ENCODE measurements at places on chromosomes 1 and 21.

DNA sequence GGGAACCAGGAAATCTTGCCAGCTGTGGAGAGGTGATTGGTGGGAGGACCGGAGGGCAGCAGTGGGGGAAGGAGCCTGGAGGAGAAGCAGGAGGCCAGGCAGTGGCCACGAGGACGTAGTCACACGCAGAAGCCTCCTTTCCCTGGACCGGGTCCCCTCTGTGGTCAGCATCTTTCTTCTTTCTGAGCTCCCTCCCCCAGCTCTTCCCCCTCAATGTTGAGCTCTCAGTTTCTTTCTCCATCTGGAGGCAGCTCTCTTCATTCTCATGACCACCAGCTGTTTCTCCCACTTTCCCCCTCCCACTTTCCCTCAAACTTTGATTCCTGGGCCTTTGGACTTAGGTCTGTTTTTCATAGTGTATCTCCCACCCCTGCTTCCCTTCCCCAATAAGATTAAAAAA is 18.3 kb downstream of the KIRREL1 start:
- DNase-seq, result no peak

- no peak for DNase-seq
Measured at GRCh38 chr21:38221594-38221993, 35.2 kb upstream of the KCNJ15 start.

DNA sequence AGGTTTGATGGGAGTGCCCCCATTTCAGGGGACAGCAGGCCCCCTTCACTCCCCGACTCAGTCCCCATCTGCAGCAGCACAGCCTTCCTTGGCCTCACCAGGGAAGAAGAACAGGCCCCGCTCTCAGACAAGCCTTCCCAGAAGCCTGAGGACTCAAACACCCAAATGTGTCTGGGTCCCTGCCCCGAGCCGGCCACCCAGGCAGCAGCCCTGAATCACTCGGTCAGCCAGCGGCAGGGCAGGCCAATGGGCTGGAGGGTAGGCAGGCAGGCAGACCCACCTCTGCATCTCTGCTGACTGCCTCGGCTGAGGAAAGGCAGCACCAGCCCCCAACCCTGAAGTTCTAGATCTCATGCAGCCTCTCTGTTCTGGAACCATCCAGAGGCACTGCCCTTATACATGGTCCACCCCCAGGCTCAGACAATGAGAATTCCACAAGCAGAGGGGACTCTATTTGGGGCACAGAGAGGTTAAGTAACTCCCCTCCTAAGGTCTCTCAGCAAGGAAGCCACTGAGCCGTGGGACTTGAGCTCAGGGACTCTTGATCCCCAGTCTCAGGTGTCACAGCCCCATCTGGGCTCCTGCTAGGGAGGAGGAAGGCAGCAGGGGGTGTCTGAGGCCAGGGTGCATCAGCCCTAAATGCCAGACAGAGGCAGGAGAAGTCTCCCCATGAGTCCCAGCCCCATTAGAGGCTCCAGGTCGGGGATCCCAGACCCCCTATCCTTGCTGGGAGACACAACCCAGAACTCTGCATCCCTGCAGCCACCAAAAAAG is 33.2 kb upstream of the RUNX3 start:
- DNase-seq, result peak; percentile 39

DNA sequence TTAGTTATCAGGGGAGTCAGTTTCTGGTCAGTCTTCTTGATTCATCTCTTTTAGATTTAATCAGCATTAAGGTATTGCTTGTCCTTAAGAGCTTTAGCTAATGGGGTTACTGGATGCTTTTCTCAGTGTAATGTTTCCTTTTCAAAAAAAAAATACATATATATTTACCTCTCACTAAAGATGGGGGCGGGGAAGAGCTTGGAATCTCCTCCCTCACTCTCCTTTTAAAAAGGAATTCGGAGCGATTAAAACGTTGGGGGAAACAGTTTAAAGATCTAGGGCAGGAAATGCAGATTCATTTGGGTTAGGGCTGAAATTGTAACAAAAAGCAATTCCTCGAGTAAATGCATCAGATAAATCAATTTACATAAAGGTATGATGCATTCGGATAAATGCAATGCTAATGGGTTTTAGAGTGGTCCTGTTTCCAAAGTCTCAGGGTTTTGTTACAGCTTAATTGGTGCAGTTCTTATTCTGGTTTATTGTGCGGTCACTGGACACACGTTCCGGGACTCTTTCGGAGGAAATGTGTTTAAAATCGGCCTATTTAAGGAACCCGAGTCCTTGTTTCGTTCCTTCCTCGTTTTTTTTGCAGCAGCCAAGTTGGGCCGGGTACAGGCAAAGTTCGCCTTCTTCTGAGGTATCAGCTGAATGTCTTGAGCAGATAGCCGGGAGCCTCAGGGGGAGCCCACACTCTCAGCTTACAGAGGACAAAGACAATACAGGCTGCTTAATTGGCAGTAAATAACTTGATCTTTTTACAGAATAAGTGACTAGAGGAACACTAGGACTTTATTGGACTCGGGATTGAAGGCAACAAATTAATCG is 1.6 kb downstream of the LMO4 start:
- no peak for DNase-seq

GRCh38 chr1:24572301-24572700 is 16.4 kb downstream of the NCMAP start:
- no peak for DNase-seq

DNA sequence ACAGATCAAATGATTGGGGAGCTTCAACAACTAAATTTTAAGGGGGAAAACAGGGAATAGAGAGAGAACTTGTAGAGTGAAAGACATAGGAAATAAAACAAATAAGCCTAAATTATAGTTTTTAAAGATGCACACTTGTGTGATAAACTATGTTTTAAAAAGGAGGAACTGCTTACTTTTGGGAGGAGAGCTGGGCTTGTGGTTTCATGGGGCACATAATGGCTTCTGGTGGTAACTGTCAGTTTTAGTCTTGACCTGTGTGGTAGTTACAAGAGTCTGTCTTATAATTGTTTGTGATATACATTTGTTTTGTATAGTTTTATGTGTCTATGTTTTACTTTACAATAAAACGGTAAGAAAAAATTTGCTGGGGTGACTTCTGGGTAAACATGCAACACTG is 165.3 kb downstream of the COL24A1 start:
- no peak for DNase-seq

- DNase-seq, result no peak
Measured at GRCh38 chr1:116537898-116538297, 32.9 kb downstream of the CD58 start.

DNA sequence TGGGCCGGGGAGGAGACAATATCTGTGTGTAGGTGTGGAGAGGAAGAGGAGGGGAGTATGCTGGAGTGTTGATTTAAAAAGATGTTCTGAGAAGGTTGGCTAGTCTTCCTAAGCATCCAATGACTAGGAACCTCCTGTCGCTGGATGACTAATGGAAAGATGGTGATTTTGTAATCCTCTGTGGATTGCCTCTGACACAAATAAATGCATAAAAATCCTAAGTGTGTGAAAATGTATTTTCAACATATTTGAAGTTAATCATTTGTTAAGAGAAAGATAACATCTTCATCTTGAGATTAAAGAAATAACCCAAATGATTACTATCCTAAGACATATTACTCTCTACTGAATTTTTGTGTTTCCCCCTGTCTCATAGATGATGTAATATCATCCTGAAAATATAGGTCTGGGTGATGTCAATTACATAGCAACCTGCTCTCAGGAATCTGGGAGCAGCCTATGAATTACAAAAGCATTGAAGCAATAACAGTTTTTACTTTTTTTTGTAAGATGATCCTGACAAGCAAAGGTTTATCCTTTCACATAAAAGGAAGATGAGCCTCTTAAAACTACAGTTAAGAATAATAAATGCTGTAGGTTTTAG is 220.5 kb upstream of the MAP1LC3C start:
- DNase-seq, result no peak

DNA sequence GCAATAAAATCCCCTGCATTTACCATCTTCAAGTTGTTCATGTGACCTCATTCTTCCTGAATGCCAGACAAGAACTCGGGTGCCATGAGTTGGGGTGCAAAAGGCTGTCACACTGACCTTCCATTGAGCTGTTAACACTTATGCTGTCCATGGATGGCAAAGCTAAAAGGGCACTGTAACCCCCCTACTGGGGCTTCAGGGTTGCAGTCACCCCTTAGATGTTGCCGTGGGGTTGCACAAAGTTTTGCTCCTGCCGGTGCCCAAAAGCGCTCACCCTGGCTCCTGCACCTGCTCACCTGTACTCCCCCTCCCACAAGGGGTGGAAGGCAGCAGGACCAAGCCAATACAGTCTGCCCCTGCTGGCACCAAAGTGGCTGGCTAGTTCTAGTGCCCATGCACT is 208.2 kb downstream of the RHOU start:
- no peak for DNase-seq

DNA sequence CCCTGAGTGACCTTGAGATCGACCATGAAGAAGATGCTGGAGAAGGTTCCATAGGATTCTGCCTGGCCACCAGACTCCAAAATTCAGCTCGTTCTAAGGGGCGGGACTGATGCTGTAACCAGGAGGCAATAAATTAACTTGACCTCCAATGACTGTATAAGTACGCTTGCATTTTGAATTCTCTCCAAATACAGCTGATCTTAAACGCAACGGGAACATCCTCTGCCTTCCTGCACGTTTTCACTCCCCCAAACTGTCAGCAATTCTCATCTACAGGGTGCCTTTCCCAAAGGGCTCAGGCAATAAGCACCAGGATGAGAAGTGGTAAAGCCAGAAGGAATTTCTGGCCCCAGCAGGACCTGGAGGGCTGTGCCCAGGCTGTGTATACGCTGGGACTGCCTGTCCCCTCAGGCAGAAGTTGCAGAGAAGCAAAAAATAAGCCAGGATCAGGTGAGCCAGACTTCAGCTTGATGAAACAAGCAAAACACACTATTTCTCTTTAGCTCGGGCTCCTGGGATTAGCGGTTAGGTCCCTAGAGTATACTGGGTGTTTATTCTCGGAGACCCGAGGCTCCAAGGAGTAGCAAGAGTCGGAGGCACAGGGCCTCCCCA is 124.8 kb downstream of the LRIG2 start:
- DNase-seq, result no peak

GRCh38 chr1:234373959-234374254 is 651 bp downstream of the COA6 start:
- DNase-seq, result no peak

GRCh38 chr1:91712981-91713841 is 172.7 kb downstream of the TGFBR3 start:
- peak; percentile 47 for DNase-seq

- no peak for DNase-seq
Measured at GRCh38 chr1:32861904-32862695, 8.6 kb downstream of the FNDC5 start.

- no peak for DNase-seq
Measured at GRCh38 chr1:39269791-39270342, 65.4 kb downstream of the MACF1 start.

GRCh38 chr1:40708750-40709099 is 17.2 kb downstream of the NFYC start:
- DNase-seq, result no peak

GRCh38 chr1:159791461-159791860 is 10.7 kb downstream of the DUSP23 start:
- no peak for DNase-seq

- DNase-seq, result peak; percentile 73
Measured at GRCh38 chr1:206551986-206552326, 44.6 kb downstream of the RASSF5 start.

DNA sequence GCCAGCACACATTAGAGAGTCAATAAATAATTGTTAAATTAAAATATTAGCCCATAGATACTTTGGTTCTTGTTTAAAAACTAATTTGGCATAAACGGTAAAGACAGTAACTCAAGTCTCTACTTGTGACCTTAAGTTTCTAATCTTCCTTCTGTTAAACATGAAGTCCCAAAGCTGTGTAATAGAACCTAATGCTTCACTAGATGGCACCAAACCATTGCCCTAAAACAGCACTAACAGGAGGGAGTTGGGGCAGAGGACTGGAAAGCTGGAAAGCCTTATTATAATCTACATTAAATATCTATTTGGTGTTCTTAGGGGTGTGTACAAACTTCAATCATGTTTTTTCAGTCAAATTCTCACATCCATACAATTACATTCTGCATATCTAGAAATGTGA is 176.7 kb downstream of the OLFM3 start:
- DNase-seq, result no peak

DNA sequence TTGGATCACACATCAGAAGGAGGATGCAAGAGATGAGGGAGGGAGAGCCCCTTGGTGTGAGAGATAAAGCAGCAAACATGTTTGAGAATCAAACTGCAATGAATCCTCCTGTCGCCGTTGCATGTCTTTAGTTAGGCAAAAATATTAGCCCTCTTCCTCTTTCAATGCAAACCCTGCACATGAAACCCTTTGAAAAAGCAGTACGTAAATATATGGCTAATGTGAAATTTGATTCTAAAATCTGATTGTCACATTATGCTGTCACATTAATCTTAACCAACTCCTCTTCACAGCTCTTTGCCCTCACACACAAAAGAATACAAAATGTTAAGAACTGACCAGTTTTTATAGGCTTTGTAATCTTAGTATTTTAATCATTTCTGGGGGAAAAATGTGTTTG is 63.4 kb downstream of the WDR64 start:
- DNase-seq, result no peak

GRCh38 chr1:1989102-1989542 is 14.5 kb downstream of the CFAP74 start:
- no peak for DNase-seq

GRCh38 chr1:19892129-19892528 is 9.9 kb downstream of the OTUD3 start:
- no peak for DNase-seq

DNA sequence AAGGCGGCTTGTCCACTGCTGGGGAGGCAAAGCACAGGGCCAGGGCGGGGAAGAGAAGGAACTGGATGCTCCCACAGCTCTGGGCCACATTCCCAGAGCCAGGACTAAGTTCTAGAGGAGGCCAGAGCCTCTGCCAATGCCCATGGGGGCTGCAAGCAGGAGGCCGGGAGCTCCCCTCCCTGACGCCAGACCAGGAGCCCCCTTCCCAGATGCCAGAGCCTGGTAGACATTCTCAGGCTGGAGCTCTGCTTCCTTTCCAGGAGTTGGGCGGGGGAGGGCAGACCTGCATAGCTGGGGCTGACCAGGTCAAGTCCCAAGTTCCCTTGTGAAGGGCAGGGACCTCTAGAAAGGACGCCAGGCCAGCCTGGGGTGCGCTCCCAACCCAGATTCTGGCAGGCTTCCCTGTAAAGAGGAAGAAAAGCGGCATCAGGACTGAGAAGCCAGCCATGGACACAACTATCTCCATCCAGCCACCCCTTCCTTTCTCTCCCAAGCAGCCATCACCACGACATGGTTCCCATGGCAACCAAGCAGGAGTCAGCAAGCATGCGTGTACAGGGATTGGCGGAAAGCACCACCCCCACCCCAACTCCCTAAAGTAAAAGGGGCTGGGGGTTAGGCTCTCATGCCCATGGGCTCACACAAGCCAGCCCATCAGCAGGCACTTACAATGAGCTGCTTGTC is 13.4 kb downstream of the KIF21B start:
- DNase-seq, result no peak
